ENCODE measurements at places on chromosomes 12 and 14. TPM values are rescaled to one million over a fixed set of nuclear protein-coding genes. Genes with fewer than 3 reads are reported as not detected.

Gene SPIC
- not detected for total RNA-seq

Gene GPR68
- 7.1 TPM for total RNA-seq

Gene TCL1B
- total RNA-seq = not detected

Gene TEAD4
- 9.6 TPM for total RNA-seq

Gene RASSF3
- total RNA-seq = 22.1 TPM

Gene WNT1
- total RNA-seq = not detected

Gene AQP6
- under 0.01 TPM for total RNA-seq

Gene JPH4
- total RNA-seq = not detected

Gene NRIP2
- not detected for total RNA-seq

Gene MGST1
- total RNA-seq = 11.5 TPM

All from smooth muscle cell of the coronary artery (primary cell).